Hematopoietic multipotent progenitor cell treated with erythropoietin and hydrocortisone succinate and interleukin-3 and kit ligand, for 4 days (in vitro differentiated cells): ENCODE measurements at places on chromosomes 6 and 20.

- peak; percentile 8 for DNase-seq
Measured at GRCh38 chr6:161439093-161439492, 165.2 kb upstream of the AGPAT4 start.

DNA sequence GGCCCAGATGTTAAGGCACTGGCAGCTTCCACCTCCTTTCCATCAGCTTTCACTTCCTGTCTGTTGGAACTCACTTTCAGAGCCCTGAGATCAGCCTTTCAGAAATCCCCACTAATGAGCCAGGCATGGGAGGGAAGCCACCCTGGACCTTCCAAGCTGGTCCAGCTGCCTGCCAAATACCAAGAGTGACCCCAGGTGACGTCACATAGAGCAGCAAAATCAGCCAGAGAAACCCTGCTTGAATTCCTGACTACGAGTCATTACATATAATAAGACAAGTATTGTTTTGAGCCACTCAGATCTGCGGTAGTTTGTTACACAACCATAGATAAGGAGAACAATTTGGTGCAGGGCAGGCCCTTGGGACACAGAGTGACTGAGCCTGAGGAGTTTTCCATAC, 556.0 kb upstream of the JAG1 start:
- DNase-seq: no peak

DNA sequence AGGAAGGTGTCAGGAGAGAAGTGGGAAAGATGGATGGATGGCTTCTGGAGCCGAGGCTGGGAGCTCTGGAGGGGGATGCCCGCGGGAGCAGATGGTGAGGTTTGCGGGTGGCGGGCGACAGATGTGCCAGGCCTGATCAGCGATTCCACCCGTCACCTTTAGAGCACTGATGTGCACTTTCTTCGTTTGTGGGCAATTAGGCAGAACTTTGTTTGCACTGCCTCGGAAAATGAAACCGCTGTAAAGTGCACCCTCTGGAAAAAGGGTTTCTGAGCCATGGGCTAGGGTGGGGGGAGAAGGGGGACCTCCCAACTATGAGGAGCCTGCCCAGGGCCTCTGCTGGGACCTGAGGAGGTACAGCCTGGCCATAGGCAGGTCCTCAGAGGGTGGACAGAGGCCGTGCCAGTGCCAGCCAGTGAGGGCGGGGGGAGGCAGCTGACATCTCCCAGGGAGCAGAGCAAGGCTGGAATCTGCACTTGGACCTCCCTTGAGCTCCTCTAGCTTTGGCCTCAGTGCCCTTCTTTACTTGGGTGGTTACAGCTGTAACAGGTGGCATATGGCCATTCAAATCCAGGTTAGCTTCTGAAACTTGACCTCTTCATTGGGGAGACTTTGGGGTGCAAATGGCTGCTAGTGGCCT, 58.7 kb downstream of the CD40 start:
- no peak for DNase-seq

GRCh38 chr6:122020588-122021264, 378.7 kb upstream of the HSF2 start:
- no peak for DNase-seq

DNA sequence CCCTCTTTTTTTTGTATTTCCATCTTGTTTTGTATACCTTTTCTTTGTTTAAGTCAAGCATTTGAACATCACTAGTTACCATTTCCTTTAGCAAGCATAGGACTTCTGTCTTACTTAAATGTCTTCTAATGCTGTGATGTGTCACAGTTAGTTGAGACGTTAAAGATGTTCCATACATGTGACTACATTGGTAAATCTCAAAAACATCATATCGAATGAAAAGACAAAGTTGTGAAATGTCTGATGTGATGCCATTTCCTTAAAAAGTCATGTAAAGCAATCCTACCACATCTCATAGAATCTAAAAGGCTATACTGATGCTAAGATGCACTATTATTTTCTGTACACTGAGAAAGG, 26.8 kb downstream of the SLC16A10 start:
- peak; percentile 56 for DNase-seq

DNA sequence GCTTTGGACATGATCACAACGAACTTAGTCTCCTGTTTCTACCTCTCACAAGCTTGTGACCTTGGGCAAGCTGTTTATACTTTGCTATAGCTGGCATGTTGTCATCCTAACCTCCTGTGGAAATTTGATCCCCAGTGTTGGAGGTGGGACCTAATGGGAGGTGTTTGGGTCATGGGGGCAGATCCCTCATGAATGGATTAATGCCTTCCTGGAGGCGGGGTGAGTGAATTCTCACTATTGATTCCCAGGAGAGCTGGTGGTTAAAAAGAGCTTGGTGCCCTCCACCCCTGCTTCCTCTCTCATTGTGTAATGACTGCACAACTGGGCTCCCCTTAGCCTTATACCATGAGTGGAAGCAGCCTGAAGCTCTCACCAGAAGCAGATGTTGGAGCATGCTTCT, 228.9 kb downstream of the HIVEP2 start:
- DNase-seq: no peak

DNA sequence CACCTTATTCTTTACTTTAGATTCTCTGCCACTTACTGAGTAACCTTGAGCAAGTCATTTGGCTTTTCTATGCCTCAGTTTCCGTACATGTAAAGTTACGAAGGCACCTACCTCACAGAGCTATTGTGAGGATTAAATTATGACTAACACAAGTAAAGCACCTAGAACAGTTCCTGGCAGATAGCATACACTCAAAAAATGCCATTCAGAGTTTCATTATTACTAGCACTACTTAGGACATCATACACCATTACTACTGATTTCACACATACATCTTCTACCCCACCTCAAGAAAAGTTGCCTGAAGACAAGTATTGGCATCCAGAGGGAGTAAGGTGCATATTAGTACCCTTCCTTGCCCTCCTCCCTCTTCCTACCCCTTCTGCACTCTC, 107.8 kb downstream of the OGFRL1 start:
- no peak for DNase-seq

DNA sequence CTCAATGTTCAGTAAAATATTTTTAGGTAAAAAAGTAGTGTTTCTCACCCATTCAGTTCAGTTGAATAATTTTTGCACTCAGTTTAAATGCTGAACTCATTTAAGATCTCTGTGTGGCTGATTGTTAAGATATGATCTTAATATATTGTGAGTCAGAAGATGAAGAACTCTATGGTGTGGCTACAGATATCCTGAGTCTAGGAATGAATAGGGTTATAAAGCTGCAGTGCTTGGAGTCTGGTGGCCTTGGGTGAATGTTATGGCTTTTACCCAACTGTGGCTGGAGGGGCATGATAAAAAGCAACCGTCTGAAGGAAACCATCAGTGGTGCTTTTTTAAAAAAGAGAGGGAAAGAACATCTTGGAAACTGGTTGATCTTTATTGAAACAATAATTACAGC, 65.9 kb downstream of the CCN2 start:
- no peak for DNase-seq

GRCh38 chr20:53937929-53938367, 132.4 kb downstream of the BCAS1 start:
- DNase-seq: no peak

GRCh38 chr6:158270389-158271127, 41.7 kb upstream of the TULP4 start:
- DNase-seq: no peak

GRCh38 chr6:102525336-102525735, 1131.8 kb downstream of the GRIK2 start:
- DNase-seq: no peak

DNA sequence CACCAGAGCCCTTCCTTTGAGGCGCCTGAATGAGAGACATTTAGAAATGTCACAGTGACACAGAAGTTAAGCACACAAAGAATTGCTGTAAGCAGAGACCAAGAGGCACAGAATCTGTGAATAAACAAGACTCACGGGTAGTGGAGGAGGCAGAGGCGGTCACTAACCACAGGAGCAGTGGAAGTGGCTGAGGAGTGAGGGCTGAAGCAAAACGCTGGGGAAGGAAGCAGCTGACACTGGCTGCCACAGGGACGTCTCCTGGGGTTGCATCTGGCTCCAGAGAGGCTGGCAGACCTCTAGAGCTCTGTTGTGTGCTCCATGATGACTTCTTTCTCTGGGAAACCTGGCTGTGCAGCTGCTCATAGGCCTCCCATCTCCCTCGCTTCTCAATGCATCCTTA, 65.0 kb upstream of the SLC2A12 start:
- peak; percentile 68 for DNase-seq

DNA sequence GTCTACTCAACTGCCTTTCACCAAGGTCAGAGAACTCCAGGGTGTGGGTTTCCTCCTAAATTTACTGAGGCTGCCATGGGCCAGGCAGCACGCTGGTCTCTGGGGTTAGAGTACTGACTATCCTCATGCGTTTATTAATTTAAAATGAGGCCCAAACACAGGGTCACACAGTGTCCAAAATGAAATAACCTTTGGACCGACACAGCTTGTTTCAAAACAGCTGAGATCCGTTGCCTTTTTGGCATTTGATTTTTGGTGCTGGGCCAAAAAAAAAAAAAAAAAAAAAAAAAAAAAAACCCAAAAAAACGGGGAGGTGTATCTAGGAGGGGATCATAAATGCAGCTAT, 14.6 kb upstream of the TOX2 start:
- no peak for DNase-seq

GRCh38 chr6:69784595-69785377, 12.0 kb downstream of the LMBRD1 start:
- DNase-seq: peak; percentile 46

DNA sequence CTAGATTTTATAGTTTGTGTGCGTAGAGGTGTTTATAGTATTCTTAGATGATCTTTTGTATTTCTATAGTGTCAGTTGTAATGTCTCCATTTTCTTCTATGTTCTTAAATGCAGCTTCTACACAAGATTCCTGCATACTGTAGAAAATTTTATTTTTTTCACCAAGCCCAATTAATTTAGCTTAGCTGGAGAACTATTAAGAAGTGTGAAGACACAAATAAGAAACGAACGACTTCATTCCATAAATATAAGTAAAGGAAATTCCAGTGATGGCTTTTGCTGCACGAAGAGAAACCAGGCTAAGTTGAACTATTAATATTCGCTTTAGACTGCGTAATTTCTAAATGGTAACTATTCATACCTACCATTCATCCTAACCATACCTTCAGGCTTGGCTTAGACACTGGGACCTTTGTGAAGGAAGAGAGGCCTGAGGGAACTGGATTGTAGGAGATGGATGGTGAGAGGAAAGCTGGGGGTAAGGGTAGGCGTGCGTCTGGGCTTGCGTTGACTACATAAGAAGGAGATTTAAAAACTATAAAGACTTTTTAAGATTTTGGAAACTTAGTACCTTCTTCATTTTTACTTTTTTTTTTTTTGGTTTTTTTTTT, 15.9 kb downstream of the HLA-DOA start:
- no peak for DNase-seq

DNA sequence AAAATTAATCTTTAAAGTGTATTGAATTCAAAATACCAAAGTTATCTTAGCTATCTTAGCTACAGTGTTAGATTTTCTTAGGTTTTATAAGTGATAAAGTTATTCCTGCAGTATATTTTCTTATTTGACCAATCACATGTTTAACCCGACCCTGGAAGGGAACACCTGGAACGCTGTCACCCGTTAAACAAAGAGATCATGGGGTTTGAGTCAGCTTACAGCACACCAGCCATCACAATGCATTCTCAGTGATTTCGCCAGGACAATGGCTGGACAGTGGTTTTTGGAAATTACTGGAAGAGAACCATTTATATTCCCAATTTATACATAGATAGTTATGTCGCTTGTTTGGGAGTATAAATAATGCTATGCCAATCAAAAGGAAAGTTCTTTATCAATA, 10.5 kb downstream of the C6orf118 start:
- DNase-seq: no peak

- peak; percentile 73 for DNase-seq
Measured at GRCh38 chr6:142378138-142378875, 76.5 kb downstream of the ADGRG6 start.

DNA sequence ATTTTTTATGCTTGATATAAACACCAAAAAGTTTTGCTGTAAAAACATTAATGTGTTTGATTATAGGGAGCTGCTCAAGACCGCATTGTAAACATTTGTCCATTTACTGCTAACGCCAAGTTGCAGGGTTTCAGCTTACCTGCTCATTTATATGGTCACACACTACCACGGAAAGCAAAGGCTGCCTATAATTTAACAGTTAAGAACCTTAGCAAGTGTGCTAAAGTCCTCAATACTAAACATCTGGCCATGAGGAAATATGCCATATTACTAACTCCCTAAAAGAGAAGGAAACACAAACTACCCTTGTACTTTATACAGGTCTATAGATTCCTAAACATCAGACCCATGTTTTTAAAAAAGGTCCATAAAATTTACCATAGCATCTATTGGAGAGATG, 129.5 kb downstream of the ASCC3 start:
- no peak for DNase-seq

DNA sequence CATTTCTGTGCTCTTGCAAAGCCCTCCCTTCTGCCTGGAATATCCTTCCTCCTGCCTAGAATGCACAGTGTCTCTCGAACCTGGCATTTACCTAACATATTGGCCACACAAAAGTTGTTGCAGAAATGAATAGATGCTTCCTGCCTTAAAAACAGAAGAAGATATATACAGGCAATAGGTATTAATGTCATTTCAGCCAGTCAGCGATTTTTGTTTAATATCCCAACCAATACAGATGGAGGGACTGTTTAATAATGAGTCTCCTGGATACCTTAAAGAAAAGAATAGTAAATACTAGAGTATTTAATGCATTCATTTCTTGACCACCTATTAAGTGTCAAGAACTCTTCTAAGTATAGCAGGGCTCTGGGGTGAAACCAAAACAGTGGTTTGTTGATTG, 70.3 kb downstream of the MBOAT1 start:
- DNase-seq: no peak

- no peak for DNase-seq
Measured at GRCh38 chr20:24985802-24986201, 6.7 kb downstream of the APMAP start.

GRCh38 chr20:57375652-57376230, 15.5 kb upstream of the RBM38 start:
- no peak for DNase-seq

GRCh38 chr6:26097268-26097875, 10.1 kb downstream of the HFE start:
- DNase-seq: peak; percentile 87
